Vagina (tissue), 2 donors: ENCODE measurements at places on chromosomes 12 and 14.

GRCh38 chr14:32947792-32948191, 9.1 kb downstream of the NPAS3 start:
- no peak for DNase-seq

GRCh38 chr12:84767079-84767478, 145.5 kb downstream of the SLC6A15 start:
- DNase-seq, result no peak

DNA sequence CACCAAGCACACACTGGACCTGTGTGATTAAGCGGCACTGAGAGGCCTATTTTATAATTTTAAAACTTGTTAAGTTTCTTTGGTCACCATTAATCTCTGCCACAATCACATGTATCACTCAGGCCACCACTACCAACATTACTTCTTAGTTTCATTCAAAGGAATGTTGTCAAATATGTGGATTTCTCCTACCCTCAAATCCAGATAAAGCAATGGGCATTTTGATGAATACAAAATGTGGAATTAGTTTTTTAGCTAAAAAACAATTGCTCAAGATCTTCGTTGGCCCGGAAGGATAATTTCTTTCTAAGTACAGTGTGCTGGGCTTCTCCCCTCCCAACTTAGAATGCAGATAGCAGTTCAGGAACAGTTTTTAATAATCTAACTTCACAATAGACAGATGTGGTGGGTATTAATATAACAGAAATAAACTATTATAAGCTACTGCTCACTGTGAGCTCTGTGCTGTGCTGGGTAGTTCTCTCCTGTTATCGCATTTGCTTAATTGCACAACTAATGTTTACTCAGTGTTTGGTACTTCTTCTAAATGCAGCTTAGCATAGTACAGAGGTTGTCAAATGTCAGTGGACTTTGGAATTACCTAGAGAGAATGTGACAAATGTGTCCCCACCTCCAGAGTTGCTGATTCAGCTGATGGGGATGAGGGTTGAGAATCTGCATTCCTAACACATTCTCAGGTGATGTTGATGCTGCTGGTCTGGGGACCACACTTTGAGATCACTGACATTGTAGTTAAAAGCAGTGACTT, 266.7 kb upstream of the AMIGO2 start:
- no peak for DNase-seq

DNA sequence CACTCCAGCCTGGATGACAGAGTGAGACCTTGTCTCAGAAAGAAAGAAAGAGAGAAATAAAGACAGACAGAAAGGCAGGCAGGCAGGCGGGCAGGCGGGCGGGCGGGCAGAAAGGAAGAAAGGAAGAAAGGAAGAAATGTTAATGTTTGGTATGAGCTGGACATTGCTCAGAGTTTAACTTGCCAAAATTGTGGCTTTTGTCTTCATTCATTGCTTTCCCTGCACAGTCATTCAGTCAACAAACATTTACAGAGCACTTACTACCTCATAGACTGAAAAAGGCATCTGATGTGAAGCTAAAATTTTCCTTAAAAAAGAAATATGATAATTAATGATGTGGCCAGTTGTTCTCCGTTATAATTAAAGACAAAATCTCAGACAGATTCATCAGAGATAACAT, 247.1 kb downstream of the SPTSSA start:
- no peak for DNase-seq
